Stimulated activated CD8-positive, alpha-beta memory T cell treated with anti-CD3 and anti-CD28 coated beads, Interleukin-7, amount 100 ng/mL, for 1 hour (primary cell): ENCODE measurements at places on chromosomes 4 and X.

DNA sequence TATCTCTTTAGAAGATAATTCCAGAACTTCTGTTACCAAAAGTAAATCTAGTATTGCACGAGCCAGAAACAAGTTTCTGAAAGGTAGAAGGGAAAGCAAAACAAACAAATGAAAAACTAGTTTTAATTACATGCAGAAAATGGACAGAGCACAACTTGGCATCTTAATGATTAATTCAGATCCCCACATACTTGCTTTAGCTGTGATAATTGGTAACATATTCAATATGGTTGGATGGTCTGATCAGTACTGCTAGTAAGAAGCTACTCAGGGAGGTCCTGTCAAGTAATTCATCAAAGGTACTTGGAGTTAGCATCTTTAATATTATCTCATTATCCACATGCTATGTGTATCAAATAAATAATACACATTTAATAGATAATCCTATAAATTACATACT, 204.3 kb downstream of the TRAM1L1 start:
- no peak for DNase-seq

DNA sequence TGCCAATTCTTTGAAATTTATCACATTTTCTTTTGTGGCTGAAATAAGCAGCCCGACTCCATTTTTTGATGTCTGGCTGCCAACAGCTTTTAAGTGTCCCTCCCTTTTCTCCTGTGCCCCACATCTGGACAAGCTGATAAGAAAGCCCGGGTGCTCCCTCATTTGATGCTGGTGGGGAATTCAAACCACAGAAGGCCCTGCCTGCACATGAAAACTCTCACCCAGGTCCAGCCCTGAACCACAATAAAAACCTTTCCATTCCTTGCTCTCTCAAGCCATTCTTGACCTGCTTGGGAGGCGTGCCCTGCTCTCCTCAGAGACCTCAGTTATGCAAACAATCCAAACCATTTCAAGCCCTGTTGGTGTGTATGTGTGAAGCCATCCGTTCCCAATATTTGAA, 93.9 kb downstream of the FAM53A start:
- DNase-seq, result no peak

- DNase-seq, result no peak
Measured at GRCh38 chr4:73711989-73712388, 28.4 kb upstream of the CXCL8 start.

DNA sequence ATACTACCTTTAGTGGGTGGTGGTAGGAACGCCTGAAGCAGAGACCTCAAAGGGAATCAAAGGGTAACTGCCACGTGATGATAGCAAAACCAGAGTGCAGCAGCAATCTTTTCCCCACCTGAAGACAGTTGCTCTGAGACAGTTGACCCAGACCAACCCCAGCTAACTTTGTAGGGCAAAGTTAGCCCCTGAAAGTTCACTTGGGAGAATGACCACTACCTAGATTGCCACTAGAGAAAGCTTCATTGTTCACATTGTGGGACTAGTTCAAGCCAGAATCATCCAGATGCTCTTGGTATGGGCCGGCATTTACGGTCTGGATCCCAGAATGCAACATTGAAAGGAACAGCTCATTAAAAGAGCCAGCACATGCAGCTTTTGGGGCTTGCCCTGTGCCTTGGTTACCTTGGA, 4.1 kb downstream of the SEPTIN6 start:
- DNase-seq, result no peak

DNA sequence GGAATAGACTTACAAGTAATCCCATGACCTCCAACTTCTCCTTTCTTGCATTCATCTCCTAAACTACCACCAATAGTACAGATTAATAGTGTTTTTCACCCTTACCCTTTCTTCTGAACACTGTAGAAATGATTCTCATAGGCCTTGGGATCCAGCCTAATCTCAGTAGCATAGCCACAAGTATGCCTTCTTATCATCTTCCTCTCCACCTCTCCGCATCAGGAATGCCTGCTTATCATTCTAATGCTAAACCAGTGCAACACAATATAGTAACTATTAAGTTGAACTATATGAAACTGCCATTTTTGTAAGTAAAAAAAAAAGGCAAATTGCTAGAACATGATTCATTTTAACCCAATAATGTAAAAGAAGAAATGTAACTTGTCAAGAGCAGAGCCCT, 79.5 kb upstream of the IL2 start:
- no peak for DNase-seq

DNA sequence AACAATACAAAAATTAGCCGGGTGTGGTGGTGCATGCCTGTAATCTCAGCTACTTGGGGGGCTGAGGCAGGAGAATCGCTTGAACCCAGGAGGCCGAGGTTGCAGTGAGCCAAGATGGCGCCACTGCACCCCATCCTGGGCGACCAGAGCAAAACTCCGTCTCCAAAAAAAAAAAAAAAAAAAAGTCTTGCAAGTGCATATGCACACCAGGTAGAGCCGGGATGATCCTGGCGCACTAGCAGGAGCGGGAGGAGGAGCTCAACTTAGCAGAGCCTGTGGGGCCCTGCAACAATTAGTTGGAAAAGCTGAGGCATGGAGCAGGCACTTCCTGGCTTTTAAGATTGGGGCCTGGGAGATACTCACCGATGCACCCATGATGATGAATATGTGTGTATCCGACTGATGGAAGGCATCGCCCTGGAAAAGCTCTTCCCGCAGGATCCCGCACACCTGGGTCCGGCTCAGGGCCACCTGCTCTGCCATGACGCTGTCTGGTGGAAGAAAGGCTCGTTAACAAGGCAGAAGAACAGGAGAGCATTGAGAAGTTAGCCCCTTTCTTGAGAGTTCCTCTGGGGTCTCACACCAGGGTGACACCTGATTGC, 872 bp downstream of the G6PD start:
- DNase-seq, result no peak

DNA sequence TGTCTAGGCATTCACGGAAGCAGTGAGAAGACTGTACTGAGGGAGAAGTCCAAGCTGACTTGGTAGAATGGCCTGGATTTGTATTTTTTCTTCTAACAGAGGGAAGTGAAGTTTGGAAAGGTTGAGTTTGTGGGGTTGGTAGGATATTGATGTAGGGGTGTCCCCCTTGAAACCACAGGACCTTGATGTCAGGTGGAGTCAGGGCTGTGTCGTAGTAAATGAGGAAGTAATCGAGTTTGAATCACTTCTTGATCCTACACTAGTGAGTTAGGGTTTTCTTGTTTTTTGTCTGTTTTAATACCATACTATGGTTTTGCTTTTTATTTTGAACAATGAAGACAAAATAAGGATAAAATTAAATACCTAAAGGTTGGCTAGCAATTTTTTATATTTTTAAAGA, 30.1 kb upstream of the ANAPC4 start:
- DNase-seq, result no peak
